ENCODE measurements at places on chromosomes 16 and 17.

DNA sequence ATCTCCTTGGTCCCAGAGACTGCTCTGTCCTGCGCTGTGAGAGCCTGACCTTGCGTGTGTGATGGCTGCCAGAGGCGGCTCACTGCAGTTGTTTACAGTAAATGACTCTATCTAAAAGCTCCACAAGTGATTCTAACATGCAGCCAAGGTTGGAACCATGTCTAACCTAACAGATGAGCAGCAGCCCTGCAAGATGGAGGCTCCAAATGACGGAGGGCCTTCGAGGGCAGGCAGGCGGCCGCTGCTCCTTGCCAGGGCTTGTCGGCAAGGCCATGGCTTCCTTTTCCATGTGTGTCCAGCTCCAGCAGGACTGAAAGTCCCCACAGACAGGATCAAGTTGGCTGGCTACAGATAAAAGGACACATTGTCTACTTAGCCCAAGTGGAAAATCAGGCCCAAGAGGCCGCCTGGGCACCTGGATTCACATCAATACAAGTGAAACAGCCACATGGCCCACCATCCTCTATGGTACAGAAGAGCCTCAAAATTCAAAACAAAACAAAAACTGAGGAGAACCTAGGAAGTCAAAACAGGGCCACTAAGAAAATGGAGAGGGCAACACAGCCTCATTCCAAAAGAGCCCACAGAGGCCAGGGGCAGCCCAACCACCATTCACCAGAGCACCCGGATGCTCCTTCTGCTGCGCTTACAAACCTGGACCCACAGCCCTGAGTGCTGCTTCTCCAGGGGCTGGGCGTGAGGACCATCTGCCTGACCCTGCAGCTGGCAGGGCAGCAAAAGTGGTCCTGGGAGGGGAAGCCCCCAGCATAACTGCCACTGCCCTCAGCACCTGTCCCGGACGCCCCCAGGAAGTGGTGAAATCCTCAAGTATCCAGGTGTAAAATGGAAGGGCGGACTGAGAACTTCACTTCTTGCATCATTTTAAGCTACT, 65.0 kb downstream of the AMFR start:
- no peak for DNase-seq

- DNase-seq, result no peak
Measured at GRCh38 chr17:65071861-65072260, 15.3 kb upstream of the GNA13 start.

DNA sequence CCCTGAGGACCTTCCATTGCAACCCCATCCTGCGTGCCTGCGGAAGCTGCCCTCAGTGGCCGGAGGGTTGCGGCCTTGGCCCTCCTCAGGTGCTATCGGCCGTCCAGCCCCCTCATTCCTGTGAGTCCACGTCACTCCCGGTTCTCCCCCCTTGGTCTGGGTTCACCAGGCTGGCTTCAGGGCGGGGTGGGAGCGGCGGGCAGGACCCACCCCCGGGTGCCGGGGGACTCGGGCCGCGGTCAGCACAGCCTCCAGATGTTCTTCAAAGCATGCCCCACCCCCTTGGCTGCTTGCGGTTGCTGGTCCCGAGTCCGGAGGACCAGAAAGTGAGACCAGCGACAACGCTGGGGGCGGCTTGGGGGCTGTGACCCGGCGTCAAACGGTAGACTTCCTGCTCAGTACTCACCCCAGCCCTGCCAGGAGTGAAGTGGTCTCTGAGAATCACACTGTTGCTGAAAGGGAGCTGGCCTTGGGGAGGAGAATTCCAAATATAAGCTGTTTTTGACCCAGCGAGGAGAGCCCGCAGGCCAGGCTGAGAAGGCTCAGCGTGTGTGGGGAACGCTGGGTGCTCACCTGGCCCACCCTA, 4.5 kb downstream of the ZNF469 start:
- no peak for DNase-seq

DNA sequence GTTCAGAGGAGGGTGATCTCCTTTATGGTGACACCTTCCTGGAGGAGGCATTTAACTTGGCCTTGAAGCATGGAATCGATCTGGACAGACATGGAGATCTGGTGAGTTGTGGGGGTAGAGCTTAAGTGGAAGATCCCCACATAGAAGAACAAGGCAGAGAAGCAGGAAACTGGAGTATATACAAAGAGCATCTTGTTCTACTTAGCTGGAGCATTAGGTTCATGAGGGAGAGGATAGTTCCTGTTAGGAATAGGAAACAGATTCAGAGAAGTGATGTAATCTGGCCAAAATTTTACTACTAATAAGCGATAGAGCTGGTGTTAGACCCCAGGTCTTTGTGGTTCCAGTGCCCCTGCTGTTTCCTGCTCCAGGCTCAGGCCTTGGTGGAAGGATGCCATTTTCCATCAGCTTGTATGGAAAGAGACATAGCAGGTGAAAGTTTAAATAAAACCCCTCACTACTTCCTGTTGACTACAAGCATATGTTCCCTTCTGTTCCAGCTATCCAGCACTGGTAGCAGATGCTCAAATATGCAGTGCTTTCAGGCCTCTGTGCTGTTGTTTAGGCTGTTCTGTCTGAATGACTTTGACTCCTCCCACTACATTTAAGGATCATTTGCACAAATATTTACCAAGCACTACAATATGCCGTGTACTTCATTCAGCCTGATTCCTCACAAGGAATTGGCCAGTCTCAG, 9.4 kb downstream of the RPAIN start:
- DNase-seq, result peak; percentile 12

DNA sequence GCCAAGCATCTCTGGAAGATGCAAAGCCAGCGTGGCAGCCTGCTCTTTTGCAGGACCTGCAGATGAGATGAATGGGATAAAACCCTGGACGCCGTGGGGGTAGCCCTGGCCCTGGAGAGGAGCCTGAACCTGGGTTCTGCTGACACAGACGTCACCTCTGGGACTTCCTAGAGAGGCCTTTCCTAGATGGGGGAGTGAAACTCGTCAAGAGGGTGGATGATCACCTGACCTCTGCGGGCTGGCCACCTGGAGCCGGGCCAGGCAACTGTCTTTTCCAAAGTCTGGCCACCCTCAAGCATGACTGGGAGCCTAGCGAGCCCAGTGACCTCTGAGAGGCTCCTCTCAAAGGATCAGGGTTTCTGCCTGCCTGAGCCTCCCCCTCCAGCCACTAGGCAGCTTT, 529.0 kb downstream of the KCNJ18 start:
- DNase-seq, result no peak

DNA sequence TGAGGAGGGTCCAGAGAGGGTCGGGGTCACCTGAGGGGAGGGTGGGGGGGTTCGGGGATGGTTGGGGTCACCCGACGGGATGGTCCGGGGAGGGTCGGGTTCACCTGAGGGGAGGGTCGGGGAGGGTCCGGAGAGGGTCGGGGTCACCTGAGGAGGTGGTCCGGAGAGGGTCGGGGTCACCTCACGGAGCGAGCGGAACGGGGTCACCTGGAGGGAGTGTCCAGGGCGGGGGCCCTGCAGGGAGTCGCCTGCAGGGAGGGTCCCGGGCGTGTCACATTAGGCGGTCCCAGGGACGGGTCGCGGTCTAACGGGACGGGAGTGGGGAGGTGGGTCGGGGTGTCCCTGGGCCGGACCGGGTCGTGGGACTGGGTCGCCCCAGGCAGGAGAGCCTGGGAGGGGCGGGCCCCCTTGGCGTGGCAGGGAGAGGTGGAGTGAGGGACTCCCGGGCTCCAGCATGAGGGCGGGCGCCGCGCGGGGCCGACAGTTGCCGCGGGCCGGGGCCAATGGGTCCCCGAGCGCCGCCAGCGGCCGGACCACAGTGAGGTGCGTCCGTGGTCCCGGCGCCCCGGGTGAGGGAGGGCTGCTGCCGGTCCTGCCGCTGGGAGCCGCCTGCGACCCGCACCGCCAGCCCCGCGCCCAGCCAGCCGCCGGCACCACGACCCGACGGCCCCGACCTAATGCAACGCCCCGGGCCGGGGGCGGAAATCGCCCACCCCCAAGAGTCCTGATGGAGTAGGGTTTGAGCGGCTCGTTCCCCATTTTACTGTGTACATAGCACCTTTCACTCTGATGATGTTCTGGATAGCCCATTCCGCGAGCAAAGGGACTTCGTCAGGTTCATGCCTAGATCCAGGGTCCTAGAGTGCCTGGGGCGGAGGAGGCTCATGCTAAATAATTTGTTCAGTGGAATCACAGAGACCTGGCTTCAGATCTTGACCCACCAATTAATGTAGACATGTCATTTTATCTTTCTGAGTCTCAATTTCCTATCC, 1.2 kb upstream of the ABCA3 start:
- no peak for DNase-seq

DNA sequence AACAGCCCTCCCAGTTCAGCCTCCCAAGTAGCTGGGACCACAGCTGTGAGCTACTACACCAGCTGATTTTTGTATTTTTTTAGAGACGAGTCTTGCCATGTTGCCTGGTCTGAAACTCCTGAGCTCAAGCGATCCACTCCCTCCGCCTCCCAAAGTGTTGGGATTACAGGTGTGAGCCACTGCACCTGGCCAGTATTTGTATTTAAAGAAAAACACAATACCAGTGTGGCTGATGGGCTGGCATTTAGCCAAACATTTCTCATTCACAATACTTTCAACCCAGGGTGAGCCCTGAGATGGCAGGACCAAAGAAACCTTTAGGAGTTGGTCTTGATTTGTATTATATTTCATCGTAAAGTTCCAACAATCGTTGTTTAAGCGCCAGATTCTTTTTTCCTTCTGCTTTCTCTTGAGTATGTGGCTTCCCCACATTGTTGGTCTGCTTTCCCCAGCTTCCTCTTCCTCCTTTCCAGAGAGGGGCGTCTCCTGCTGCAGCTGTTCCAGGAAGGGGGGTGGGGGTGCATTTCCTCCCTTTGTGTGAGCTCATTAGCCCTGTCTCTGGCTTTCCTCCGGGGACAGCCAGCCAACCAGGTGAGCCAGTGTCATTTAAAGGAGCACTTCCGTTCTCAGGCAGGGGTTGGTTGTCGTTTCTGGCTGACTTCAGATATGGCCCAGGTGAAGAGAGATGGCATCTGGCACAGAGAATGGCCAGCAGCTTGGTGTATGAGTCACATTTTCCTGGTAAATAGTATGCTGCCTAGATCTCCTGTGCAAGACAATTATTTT, 79.9 kb downstream of the GPRC5B start:
- DNase-seq, result peak; percentile 96

DNA sequence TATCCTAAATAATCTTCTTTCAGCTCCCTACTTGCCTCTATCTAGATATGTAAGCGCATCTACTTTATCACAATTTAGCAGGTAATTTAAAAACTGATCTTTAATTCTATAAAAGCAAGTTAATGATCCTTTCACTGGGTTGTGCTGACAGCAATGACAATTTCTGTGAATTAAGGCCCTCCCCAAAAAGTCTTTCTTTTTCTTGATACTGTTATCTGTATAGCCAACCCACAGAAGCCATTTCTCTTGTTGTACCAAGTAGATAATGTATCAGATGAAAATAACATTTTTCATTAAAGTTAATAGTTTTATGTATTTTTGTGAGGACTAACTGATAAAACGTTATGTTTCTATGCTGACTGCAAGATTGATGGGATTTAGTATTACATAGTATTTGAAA, 3.8 kb downstream of the ZPBP2 start:
- DNase-seq, result no peak

- no peak for DNase-seq
Measured at GRCh38 chr17:13420878-13421277, 180.9 kb downstream of the HS3ST3A1 start.

GRCh38 chr17:31509805-31510177, 118.3 kb downstream of the RAB11FIP4 start:
- DNase-seq, result no peak

GRCh38 chr17:69696650-69697049, 282.2 kb downstream of the MAP2K6 start:
- DNase-seq, result no peak

DNA sequence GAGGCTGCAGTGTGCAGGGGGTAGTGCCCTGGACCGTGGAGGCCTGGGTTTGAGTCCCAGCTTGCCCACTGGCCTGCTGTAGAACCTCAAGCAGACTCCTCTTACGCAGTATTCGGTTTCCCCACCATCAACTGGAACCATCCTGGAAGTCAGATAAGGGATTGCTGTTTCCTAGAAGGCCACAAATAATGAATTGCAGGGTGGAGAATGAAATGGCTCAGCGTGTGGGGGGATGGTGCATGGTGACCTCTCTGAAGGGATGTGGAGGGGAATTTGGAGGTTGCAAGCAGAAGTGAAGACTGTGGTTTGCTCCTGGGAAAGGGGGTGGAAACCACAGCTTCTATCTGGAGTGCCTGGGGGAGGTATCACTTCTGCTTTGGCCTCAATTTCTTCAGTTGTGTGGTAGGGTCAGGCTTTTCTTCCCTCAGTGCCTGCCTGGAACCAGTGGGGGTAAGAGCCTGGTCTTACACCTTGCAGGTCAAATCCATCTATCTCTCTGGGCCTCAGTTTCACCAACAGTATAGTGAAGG, 1.7 kb downstream of the ADGRG5 start:
- no peak for DNase-seq

DNA sequence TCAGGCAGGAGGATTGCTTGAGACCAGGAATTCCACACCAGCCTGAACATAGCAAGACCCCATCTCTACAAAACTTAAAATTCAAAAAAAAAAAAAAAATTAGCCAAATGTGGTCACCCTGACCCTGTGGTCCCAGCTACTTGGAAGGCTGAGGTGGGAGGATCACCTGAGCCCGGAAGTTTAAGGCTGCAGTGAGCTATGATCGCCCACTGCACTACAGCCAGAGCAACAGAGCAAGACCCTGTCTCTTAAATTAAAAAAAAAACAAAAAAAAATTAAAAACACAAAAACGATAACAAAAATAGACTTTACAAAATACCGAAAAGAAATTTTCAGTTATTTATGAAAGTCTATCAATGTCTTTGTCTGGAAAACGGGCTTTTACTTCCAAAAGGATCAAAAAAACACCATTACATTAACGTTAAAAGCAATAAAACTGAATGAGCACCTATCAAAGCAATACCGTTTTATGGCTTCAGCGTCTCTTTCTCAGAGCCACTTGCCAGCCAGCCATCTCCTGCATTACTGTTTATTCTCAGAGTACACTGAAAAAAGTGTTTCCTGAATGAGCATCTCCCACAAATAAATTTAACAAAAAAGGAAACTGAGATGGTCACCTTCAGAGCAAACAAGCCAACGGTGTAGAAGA, 6.1 kb downstream of the USP7 start:
- DNase-seq, result no peak

DNA sequence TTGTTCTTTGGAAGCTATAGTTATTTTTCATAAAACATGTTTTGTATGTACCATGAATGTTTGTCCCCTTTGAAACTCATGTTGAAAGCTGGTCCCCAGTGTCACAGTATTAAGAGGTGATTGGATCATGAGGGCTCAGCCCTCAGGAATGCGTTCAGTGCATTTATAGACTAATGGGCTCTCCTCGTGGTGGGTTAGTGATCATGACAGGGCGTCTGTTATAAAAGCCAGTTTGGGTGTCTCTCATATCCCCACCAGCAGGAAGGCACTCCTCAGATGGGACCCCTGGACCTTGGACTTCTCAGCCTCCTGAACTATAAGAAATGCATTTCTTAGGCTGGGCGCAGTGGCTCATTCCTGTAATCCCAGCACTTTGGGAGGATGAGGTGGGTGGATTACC, 10.4 kb downstream of the BANP start:
- DNase-seq, result no peak

DNA sequence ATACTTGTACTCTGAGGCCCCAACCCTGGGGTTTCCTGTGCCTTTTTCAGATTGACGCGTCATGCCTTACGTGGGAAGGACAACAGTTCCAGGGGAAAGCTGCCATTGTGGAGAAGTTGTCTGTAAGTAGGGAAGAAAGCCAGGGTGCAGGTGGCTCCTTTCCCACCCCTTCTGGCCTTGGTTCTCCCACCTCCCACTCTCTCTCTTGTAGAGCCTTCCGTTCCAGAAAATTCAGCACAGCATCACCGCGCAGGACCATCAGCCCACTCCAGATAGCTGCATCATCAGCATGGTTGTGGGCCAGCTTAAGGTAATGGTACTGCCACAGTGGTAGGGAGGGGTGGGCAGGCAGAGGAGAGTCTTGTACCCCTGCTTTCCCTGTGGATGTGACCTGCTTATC, 4.6 kb upstream of the EDC4 start:
- no peak for DNase-seq
